ENCODE measurements at places on chromosomes 16 and 17. TPM values are rescaled to one million over a fixed set of nuclear protein-coding genes. Genes with fewer than 3 reads are reported as not detected.

PHF12 gene
- polyA plus RNA-seq, result 16.5 TPM

DNA sequence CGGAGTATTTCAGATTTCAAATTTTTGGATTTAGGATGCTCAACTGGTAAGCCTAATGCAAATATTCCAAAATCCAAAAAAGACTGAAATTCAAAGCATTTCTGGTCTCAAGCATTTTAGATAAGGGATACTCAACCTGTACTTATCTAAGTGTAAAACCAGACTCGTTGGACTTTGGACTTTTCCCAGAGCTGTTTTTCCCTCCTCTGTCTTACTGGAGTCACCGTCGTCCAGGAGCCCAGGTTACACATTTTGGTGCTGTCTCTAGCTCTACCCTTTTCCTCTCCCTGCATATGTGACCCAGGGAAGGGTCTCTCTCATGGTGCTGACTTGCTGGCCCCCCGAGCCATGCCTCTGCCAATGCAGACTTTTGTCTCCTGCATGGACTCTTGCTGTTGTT lies 46.0 kb upstream of the MMP2 start:
- DNase-seq, result no peak

DHX58 gene
- 18.0 TPM for polyA plus RNA-seq

DNA sequence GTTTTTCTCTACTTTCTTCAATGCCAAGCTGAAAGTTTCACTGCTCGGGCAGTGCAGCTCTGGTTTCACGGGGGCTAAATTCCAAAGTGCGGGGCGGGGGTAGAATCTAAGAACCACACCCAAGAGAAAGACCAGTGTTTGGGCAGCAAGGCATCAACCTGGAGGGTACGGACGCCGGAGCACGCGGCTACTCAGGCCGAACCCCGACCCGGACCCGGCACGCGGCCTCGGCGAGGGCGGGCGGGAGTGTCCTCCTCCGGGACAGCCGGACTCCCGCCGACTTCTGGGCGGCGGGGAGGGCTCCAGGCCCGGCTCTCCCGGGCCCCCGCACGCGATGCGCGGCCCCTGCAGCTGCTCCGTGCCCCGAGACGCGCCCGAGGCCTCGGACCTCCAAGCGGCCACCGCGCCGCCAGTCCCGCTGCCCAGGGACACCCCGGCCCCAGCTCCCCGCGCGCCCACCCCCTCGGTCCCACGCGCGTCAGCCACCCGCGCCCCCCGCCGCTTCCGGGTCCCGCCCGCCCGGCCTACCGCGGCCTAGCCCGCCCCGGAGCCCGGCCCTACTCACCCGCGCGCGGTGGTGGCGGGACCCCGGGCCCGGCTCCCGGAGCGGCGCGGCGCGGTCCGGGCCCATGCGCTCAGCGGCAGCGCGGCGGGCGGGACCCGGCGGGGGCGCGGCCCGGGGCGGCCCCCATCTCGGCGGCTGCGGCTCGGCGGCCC lies 561 bp downstream of the AXIN1 start:
- DNase-seq, result no peak

DNA sequence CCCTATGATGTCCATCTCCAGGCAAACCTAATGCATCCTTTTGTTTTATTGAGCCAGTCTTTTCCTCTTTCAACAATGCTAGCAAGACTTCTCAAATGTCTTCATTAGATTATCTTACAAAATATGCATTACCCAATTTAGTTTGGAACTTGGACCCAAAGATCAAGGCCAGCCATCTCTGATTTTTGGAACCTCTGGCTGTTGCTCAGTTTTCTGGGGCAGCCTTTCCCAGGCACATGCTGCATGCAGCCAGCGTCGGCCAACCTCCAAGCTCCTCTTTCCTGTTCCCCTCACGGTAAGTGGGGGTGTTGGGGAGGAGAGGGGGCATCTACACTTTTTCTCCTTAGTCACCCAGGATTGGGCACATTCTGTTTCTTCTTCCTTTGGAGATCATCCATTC lies 189.3 kb downstream of the PRKCA start:
- no peak for DNase-seq

CTRB2 gene
- not detected for polyA plus RNA-seq

DNA sequence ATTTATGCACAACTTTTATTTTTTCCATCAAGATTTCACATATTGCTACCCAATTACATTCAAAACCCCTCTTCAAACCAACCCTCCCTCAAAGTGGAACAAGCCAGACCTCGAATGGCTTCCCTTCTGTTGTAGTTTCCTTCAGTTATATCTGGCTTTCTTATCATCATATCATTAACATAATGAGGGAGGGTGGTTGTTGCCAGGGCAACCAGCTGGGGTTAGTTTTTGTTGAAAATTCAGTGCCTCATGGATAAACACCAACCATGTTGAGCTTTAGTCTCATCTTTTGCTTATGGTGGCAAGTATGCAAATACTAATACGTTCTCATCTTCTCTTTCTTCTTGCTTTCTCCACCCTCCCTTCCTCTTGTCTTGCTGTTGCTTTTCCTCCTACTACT lies 359.7 kb downstream of the CDH11 start:
- no peak for DNase-seq

- no peak for DNase-seq
Observed at GRCh38 chr16:85853547-85854545, 45.1 kb upstream of the IRF8 start.

Data from BJ (cell line).